ENCODE measurements at places on chromosomes 6 and 20. TPM values are rescaled to one million over a fixed set of nuclear protein-coding genes. Genes with fewer than 3 reads are reported as not detected.

- H3K4me1 ChIP-seq, result no peaks in the 10 kb centered on the region
- no peaks in the 10 kb centered on the region for H3K36me3 ChIP-seq
- H3K4me3 ChIP-seq, result no peak overlapping the region
- H3K27me3 ChIP-seq, result no peaks in the 10 kb centered on the region
- no peak overlapping the region for H3K27ac ChIP-seq
- DNase-seq, result no peak
Observed at GRCh38 chr6:12328701-12329100, 38.5 kb downstream of the EDN1 start.

- no peak overlapping the region for H3K27ac ChIP-seq
- H3K4me3 ChIP-seq, result no peak overlapping the region
- no peaks in the 10 kb centered on the region for H3K4me1 ChIP-seq
- DNase-seq, result no peak
- H3K36me3 ChIP-seq, result no peaks in the 10 kb centered on the region
Observed at GRCh38 chr6:44675449-44675848, 287.9 kb downstream of the CDC5L start.

DNA sequence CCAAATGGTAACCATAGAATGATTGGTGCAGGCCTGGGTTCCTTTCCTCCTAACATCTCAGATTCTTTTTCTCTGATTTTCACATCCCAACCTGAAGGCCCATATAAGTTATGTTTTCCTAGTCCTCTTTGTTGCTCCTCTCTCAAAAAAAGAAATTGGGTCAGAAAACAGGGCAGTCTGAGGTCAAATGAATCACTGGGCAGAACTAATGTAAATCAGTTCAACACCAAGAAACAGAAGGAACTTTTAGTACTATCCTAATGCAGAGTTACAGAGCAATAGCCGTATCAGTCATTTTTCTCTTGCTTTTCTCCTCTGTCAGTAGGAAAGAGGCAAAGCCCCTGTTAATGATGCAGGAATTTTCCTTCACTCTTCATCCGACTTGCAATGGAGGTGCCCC is 11.0 kb upstream of the TPD52L1 start:
- no peak for DNase-seq
- no peak overlapping the region for H3K27ac ChIP-seq
- no peaks in the 10 kb centered on the region for H3K27me3 ChIP-seq
- no peak overlapping the region for H3K4me3 ChIP-seq

GRCh38 chr6:168371185-168371584 is 51.6 kb upstream of the DACT2 start:
- no peak overlapping the region for H3K4me3 ChIP-seq
- H3K36me3 ChIP-seq, result no peaks in the 10 kb centered on the region
- no peak overlapping the region for H3K27ac ChIP-seq
- DNase-seq, result no peak

DNA sequence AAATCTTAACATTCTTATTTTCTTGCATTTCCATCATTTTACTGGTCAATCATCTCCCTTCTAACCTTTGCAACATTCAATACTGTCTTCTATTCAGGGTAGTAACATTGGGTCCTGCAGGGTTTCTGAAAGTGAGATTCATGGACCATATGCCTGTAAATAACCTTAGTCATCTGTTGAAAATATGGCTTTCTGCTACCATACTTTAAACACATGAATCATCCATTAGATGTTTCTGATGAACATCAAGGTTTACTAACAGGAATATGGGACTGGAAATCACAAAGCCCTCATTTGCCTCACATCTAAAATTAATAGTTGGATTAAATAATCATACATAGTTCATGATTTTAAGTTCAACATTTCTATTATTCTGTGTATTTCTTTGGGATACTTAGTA is 475.9 kb upstream of the MARCKS start:
- no peak for DNase-seq
- H3K4me3 ChIP-seq, result no peak overlapping the region
- no peaks in the 10 kb centered on the region for H3K4me1 ChIP-seq
- H3K36me3 ChIP-seq, result no peaks in the 10 kb centered on the region

- DNase-seq, result no peak
- H3K4me3 ChIP-seq, result no peak overlapping the region
- H3K27ac ChIP-seq, result peak overlapping the region; percentile 7
Observed at GRCh38 chr6:45431317-45432065, 53.8 kb upstream of the SUPT3H start.

- H3K27me3 ChIP-seq, result no peaks in the 10 kb centered on the region
- H3K4me3 ChIP-seq, result no peak overlapping the region
- no peaks in the 10 kb centered on the region for H3K36me3 ChIP-seq
- H3K27ac ChIP-seq, result peak overlapping the region; percentile 83
- no peaks in the 10 kb centered on the region for H3K4me1 ChIP-seq
- DNase-seq, result no peak
Observed at GRCh38 chr6:39821046-39821740, 29.0 kb downstream of the DAAM2 start.

DNA sequence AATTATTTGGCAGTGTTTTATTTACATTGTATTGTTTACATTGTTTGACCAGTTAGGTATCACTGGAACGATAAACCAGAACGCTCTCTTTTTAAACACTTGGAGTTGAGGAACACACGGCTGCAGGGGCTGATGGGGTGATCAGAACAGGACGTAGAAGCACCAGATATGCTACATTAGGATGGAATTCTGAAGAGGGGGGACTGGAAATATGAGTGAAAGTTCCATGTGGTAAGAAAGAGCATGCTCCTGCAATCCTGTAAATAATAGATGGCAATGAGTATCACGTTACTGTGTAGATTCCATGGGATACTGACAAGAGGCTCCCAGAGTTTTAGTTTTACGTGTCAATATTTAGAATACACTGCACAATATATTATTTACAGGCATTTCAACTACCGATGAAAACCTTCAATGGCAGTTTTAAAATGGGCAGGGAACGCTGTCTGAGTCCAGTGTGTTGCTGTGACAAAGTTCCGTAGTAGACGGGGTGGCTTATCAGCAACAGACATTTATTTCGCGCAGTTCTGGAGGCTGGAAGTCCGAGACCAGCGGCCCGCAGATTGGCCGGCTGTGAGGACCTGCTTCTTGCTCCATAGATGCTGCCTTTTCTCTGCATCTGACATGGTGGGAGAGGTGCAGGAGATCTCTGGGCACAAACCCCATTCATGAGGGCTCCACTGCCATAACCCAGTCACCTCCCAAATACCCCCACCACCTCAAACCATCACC is 43.1 kb downstream of the SYNJ2 start:
- peaks cover 5% of the 10 kb centered on the region for H3K4me1 ChIP-seq
- no peak overlapping the region for H3K4me3 ChIP-seq
- H3K36me3 ChIP-seq, result no peaks in the 10 kb centered on the region
- DNase-seq, result no peak
- H3K27ac ChIP-seq, result no peak overlapping the region

DNA sequence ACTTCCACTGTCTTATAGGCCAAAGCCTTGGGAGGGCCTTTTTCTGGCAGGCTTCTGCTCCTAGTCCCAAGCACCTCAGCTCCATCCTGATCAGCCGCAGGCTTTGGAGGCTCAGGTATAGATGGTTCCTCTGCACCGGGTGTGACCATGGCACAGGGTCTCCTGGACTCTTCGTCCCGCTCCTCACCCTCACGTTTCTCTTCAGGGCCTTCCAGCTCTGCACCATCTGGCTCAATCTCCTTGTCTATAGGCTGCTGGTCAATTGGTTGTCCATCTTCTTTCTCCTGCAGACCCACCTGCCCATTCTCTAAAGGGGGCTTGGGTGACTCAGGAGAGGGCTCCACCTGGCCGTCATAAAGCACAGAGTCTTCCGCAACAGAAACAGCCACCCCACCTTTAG is 37.0 kb downstream of the BFSP1 start:
- H3K4me1 ChIP-seq, result no peaks in the 10 kb centered on the region
- no peak overlapping the region for H3K4me3 ChIP-seq
- no peaks in the 10 kb centered on the region for H3K36me3 ChIP-seq
- DNase-seq, result no peak
- no peak overlapping the region for H3K27ac ChIP-seq

- no peaks in the 10 kb centered on the region for H3K27me3 ChIP-seq
- peak; percentile 90 for DNase-seq
- H3K4me3 ChIP-seq, result no peak overlapping the region
- H3K27ac ChIP-seq, result peak overlapping the region; percentile 88
- no peaks in the 10 kb centered on the region for H3K36me3 ChIP-seq
Observed at GRCh38 chr6:157954150-157955117, 27.2 kb upstream of the SYNJ2 start.

- no peak overlapping the region for H3K27ac ChIP-seq
- H3K4me3 ChIP-seq, result no peak overlapping the region
- no peaks in the 10 kb centered on the region for H3K36me3 ChIP-seq
- H3K4me1 ChIP-seq, result no peaks in the 10 kb centered on the region
Observed at GRCh38 chr6:815348-815738, 122.4 kb upstream of the EXOC2 start.

DNA sequence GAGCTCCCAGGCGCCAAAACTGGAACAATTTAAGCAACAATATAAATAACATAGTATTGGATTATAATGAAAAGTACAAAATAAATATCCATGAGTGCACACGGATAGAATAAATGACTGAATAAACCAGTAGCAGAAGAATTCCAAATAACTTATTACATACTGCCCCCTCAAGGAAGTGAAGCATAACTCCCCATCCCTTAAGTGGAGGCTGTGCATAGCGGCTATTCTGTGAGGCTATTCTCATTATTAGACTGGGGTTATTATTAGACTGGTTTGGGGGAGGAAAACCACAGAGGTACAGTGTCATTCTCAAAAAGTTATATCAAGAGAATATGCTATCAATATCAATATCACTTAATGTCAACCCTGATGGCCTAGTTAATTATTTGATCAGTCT is 94.4 kb upstream of the SIRPA start:
- H3K36me3 ChIP-seq, result no peaks in the 10 kb centered on the region
- no peaks in the 10 kb centered on the region for H3K4me1 ChIP-seq
- no peak overlapping the region for H3K4me3 ChIP-seq
- H3K27me3 ChIP-seq, result no peaks in the 10 kb centered on the region
- DNase-seq, result no peak

- DNase-seq, result no peak
- H3K4me3 ChIP-seq, result peak within 1 kb of the TSS; percentile 53
- H3K4me1 ChIP-seq, result no peaks in the 10 kb centered on the region
- H3K36me3 ChIP-seq, result no peaks in the 10 kb centered on the region
Observed at GRCh38 chr6:83708970-83709747, at the start of gene SNAP91. Gene SNAP91 (minus strand): TSS chr6:83709101. CDS start chr6:83707927, 1,174 bp downstream.

- no peaks in the 10 kb centered on the region for H3K27me3 ChIP-seq
- peak overlapping the region; percentile 59 for H3K27ac ChIP-seq
- DNase-seq, result peak; percentile 52
Observed at GRCh38 chr20:37042986-37043972, 52.5 kb downstream of the RBL1 start.

- H3K4me1 ChIP-seq, result no peaks in the 10 kb centered on the region
- H3K27me3 ChIP-seq, result no peaks in the 10 kb centered on the region
- no peak overlapping the region for H3K27ac ChIP-seq
- H3K36me3 ChIP-seq, result no peaks in the 10 kb centered on the region
Observed at GRCh38 chr6:139519571-139520031, 145.2 kb upstream of the CITED2 start.

DNA sequence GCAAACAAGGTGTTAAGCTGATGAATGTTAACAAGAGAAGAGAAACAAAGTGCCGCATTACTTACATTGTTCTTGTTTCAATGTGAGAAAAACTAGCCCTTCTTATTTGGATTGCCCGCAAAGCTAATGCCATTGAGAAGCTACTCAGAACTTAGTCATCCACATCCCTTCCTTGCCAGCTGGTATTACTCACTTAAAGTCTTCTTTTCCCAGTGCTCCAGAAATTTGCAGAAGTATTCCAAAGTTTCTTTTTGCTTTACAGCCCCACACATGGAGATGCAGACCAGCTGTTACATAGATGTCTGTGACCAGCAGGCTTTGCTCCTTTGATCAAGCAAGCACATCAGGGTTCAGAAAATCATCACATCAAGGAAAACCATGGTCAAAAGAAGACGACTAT is 529.0 kb downstream of the TBC1D32 start:
- DNase-seq, result no peak
- H3K36me3 ChIP-seq, result no peaks in the 10 kb centered on the region
- H3K4me1 ChIP-seq, result no peaks in the 10 kb centered on the region
- no peak overlapping the region for H3K4me3 ChIP-seq
- no peaks in the 10 kb centered on the region for H3K27me3 ChIP-seq
- H3K27ac ChIP-seq, result no peak overlapping the region

The ENPP1 gene
- 8.6 TPM for total RNA-seq

The SEL1L2 gene
- not detected for total RNA-seq

The LZTS3 gene
- total RNA-seq, result 36.3 TPM

The CRISP2 gene
- total RNA-seq, result not detected

The SNAP25 gene
- 1.6 TPM for total RNA-seq

The UBE2V1 gene
- total RNA-seq, result 102 TPM

The KHDRBS2 gene
- total RNA-seq, result 0.47 TPM
